ENCODE measurements at places on chromosomes 6 and 20.

GRCh38 chr6:134082191-134082590 lies 29.8 kb upstream of the SLC2A12 start:
- DNase-seq: no peak

GRCh38 chr6:74657931-74658330 lies 547.9 kb downstream of the COL12A1 start:
- DNase-seq: no peak

GRCh38 chr20:53052380-53052779 lies 80.2 kb downstream of the TSHZ2 start:
- DNase-seq: no peak

DNA sequence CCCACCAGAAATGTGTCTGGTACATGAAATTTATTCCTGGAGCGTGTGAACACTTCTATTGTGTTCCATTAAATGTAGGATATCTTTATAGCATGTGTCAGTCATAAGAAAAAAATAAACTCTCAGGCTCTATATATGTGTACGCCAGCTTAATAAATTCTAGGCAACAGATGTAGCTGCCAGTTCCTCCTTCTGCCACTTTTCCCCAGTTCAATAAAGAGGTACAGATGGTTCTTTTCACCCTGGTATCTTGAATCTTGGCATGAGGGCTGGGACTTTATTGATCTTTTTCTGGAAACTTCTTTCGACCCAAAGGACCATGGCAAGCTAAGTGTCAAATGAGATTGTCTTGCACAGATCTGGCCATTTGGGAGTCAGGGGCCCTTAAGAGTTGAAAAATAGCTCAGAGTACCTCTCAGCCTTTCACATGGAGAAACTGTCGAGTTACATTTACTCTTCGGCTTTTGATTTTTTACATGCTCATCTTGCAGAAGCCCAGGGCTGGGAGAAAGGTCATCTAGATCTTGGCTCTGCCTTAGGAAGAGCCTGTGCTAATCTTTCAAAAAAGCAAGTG lies 240.9 kb downstream of the DOK5 start:
- DNase-seq: no peak

- no peak for DNase-seq
Observed at GRCh38 chr6:150598858-150599198, 857 bp upstream of the PLEKHG1 start.

Data from HepG2 (cell line).